Neural crest cell (in vitro differentiated cells): ENCODE measurements at places on chromosomes 16 and 17.
A peak's percentile ranks its signal among the peaks of the same experiment; 100 is the strongest.

- DNase-seq = peak; percentile 65
These were observed 216.4 kb upstream of the CIBAR2 start for GRCh38 chr16:85328676-85329058.

GRCh38 chr16:87939562-87940423 is 3.5 kb upstream of the CA5A start:
- DNase-seq = no peak

DNA sequence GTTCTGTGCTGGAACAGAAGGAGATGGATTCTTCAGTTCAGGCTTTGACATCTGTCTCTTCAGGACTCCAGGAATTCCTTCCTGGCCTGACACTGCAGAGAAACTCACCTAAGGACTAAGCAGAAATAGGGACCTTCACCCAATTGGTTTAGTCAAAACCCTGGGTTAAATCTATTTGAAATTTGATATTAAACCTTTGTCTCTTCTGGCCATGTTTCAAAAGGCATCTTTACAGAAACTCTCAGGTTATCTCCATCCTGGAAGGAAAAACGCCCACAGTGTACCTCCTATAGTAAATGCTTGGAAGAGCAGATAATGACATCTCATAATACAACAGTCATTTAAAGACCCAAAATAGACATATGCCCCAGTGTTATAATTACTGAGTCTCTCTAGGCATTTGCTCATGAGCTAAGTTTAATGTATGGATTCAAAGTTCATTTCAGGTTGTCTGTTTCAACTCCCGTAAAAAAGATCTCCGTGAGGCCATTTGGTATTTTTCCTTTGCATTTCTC is 5.6 kb upstream of the HOXB4 start:
- no peak for DNase-seq

DNA sequence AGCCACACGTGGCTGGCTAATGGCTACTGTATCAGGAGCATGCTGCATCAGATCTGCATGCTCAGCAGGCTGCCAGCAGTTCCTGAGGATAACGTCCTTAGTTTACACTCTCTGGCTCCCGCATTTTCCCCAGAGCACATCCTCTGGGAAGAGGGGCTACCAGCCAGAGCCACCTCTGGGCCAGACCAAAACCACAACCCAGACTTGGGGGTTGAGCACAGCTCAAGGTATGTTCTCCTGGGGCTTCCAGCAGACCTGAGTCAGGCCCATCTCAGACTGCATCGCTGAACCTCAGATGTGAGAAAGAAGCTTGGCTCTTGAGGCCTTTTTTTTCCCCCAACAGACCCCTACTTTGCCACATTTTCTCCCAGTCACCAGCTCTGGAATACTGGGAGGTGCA is 23.7 kb upstream of the WSCD1 start:
- no peak for DNase-seq

GRCh38 chr16:30472328-30472942 is at the start of gene ITGAL:
ITGAL (plus strand) TSS chr16:30472742; CDS start chr16:30472838, 96 bp downstream.
- no peak for DNase-seq

DNA sequence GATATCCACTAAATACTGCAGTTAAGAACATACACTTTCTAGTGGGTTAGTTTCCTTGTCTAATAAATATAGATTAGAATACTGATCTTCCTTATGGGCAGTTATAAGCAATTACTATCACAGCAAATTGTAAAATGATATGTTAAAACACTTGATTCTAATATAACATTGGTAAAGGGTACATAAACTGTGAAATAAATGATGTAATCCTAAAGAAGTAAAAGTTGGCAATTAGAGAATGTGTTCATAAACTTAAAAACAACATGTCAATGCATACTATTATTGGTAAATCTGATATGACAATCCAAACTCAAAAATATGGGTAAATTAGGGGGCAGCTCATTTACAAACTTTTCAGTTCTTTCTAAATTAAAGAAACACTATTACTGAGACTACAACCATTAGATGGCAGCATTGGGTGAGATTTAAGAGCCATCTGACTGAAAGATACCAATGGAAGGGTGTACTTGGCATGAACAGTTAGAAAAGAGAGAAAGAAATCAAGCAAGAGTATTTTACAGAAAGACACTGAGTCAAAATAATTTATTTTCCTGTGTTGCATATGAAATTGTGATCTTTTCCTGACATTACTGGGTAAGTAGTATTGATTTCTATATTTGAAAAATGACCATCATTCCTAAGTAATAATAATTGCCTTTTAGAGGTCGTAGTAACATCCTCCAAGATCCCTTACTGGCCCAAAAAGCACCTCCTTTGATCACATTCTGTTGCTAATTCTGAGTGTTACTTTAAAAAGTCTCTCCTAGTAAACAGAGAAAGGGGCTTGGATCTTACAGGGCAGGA is 119.6 kb downstream of the SPAG9 start:
- no peak for DNase-seq

- no peak for DNase-seq
These were observed 63.1 kb downstream of the USP22 start for GRCh38 chr17:20979792-20980083.

DNA sequence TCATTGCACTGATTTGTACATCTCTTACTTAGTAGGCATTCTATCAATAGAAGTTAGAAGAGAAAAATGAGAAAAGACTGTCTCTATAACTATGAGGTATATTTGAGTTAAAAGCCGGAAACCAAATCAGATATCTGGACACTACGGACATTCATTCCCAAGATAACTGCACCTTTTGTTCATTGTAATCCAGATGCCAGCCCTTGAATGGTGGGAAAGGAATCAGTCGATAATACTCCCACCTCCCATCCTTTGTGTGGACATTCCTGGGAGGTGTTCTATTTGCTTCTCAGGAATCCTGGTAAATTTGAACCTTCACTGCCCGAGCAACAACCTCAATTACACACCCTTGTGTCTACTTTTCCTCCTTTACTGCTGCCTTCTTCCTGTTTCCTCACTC is 225.2 kb downstream of the CHD9NB start:
- no peak for DNase-seq

- no peak for DNase-seq
These were observed 53.2 kb downstream of the SMG6 start for GRCh38 chr17:2250140-2251095.

DNA sequence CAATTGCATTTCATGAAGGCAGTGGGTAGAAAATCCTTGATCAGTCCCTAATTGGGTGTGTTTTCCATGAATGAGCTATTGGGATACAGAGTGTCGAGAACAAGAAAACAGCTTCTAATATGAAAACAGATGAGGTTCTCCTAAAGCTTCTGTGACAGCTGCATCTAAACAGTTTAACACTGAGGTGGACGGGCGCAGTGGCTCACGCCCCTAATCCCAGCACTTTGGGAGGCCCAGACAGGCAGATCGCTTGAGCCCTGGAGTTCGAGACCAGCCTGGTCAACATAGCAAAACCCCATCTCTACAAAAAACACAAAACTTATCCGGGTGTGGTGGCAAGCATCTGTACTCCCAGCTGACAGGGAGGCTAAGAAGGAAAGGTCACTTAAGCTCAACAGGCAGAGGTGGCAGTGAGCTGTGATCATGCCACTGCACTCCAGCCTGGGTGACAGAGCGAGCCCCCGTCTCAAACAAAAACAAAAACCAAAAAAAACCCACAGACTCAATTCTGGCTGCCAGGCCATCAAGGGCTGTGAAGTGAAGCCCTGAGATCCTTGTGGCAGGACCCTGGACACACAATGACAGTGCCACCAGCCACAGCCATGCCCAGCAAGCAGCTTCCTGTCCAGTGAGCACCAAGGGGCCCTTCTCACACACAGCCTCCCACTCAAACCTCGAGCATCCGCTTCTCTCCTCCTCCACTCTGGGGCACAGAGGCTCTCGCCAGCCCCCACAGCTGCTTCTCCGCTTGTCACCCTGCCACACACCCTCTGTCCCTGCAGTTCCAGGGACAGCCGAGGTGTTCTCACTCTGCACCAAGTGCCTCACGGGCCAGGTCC is 44.0 kb downstream of the ANKRD11 start:
- no peak for DNase-seq

- DNase-seq = no peak
These were observed 4.9 kb downstream of the HROB start for GRCh38 chr17:44146375-44147346.
